Stimulated activated CD8-positive, alpha-beta memory T cell treated with anti-CD3 and anti-CD28 coated beads, Interleukin-12 subunit alpha, Interleukin-12 subunit beta, amount 100 ng/mL, for 4 hours (primary cell): ENCODE measurements at places on chromosomes 2 and 18.

DNA sequence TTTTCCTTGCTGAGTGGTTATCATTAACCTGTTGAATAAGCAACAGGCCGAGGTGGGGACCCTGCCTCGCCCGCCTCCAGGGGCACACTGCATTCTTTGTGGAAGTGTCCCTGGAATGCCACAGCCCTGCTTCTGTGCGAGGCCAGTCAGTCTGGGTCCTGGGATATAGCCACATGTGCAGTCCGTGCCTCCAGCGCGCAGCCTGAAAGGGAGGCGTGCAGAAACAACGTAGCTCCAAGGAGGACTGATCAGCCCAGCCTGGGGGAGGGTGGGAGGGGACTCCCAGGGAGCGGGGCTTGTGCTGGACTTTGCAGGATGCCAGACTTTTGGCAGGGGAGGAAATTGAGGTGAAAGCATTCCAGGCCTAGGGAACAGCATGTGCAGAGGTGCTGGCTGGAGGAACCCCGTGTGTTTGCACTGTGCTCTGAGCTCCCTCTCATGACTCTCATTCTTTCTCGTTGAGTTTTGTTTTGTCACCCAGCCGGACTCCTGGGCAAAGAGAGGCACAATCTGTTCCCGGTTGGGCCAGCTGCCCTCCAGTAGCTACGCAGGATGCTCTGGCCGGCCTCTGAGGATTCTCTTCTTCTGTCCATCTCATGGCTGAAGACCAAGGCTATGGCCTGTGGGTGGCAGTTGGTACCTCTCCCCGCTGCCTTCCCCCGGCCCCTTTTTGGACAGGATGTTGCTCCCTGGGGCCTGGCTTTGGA lies 39.7 kb downstream of the HPCAL1 start:
- no peak for DNase-seq

GRCh38 chr2:195352581-195352980 lies 304.4 kb upstream of the SLC39A10 start:
- no peak for DNase-seq

GRCh38 chr2:221553333-221553732 lies 18.8 kb downstream of the EPHA4 start:
- no peak for DNase-seq

- DNase-seq, result no peak
Observed at GRCh38 chr18:9016633-9017166, 85.8 kb upstream of the NDUFV2 start.

DNA sequence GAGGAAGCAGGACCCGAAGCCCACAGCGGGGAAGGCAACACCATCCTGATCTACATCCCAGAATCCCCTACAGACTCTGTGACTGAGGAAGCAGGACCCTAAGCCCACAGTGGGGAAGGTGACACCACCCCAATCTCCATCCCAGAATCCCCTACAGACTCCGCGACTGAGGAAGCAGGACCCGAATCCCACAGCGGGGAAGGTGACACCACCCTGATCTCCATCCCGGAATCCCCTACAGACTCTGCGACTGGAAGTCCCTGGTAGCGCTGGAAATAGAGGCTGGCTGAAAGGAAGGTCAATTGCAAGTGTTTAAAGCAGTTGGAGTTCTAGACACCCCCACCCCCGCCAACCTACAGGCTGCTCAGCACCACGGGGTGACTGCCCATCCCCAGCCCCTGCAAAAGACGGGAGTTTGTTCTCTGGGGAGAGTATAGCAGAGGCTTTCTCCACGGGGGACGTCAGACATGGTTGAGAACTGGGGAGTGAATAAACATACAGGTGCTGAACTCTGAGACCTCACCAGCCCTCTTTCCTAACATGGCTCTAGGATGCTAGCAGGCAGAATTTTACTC lies 21.0 kb downstream of the CIB4 start:
- DNase-seq, result no peak

DNA sequence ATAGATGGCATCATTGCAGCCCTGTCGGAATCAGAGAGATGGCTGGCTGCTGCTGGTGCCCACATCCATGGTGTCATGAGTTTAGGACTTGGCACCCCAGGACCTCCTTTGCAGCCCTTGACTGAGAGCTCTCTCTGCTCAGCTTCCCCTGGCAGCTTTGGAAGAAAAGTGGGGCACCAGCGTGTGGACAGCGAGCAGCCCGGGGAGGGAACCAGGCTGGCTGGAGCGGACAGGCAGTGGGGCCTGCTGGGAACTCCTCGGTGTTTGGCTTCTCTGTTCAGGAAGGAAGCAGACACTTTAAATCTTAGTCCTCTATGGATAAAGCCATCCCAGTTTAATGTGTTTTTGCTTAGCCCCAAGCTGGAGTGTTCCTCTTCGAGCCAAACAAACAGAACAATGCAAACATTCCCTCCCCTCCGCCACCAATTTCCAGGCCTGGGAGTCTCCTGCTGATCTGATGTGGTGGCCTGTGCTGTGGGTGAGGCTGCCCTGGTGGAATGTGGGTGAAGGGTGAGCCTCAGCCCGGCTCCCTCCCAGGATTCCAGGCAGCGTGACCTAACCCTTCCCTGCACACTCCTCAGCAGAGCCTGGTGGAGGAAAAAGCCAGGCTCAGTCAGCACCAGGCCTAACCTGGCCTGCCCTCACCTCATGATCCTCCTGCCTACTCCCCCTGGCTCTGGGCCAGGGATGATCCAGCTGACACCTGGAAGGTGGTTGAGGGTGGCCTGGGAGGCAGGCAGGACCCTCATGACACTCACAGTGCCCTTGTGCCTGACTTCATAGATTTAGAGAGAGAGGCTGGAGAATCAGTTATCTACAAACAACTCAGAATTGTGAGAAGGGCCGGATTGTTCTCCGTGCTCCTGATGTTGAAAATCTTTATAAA lies 21.6 kb upstream of the ITGB6 start:
- DNase-seq, result no peak

DNA sequence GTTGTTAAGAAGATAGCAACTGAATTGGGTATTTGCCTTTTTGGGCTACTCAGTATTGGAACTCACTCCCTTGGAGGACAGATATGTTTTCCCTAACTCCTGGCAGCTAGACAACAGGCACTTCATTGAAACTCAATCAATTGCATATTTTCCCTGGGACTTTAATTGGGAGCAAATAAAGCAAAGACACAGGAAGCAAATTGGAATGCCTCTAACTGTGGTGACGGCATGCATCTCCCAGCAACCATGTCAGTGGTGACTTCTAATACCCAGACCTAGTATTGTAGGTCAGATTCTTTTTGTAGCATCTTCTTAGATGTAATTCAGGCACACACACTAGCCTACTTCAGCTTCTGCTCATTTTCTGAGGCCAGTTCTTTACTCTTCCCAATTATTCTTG lies 164.2 kb upstream of the SETBP1 start:
- DNase-seq, result no peak

GRCh38 chr18:71485611-71486010 lies 1058.5 kb downstream of the CBLN2 start:
- DNase-seq, result no peak

DNA sequence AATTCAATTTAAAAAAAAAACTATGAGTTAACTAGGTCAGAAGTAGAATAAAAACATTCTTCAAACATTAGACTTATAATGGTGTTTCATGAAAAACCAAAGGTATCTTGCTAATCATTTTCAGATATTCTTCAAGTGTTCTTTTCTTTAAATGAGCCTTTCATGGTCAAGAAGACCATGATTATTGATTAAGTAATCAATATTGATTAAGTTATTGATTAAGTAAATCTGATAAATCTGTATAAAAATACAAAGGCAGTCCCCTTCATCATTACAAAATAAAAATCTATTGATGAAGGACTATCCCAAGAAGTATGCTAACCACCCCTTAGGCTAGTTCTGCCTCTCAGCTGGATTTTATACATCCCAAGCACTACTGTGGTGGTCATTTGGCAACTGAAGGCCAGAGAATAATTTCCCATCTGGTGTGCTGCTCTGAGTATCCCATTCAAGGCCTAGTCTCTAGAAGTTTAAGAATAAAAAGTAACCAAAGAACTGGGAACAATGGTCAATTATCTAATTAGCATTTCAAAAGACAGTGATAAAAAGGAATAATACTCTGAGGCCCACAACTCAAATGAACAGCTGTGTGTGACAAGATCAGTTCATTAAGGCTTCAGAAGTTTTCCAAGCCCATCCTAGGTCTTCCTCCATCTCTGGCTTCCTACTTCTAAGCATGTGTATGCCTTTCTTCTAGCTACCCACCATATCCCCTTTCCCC lies 63.5 kb downstream of the TCF4 start:
- DNase-seq, result no peak

DNA sequence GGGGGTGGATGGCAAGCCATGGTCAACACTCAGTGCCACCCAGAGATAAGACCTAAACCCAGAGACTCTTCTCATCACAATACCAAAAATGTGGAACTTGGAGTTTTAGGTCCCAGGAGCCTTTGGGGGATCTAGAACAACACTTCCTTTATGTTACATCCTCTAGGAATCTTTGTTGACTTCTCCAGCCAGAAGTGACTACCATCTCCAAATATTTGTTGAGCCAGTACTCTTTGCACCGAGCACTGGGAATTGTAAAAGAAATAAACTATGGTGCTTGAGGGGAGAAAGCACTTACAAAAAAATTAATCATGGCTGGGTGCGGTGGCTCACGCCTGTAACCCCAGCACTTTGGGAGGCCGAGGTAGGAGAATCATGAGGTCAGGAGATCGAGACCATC lies 120.0 kb upstream of the TMEM200C start:
- DNase-seq, result no peak

- DNase-seq, result no peak
Observed at GRCh38 chr2:202965810-202966460, 48.7 kb upstream of the NBEAL1 start.

GRCh38 chr2:177264209-177264692 lies 276 bp downstream of the NFE2L2 start:
- DNase-seq, result no peak

DNA sequence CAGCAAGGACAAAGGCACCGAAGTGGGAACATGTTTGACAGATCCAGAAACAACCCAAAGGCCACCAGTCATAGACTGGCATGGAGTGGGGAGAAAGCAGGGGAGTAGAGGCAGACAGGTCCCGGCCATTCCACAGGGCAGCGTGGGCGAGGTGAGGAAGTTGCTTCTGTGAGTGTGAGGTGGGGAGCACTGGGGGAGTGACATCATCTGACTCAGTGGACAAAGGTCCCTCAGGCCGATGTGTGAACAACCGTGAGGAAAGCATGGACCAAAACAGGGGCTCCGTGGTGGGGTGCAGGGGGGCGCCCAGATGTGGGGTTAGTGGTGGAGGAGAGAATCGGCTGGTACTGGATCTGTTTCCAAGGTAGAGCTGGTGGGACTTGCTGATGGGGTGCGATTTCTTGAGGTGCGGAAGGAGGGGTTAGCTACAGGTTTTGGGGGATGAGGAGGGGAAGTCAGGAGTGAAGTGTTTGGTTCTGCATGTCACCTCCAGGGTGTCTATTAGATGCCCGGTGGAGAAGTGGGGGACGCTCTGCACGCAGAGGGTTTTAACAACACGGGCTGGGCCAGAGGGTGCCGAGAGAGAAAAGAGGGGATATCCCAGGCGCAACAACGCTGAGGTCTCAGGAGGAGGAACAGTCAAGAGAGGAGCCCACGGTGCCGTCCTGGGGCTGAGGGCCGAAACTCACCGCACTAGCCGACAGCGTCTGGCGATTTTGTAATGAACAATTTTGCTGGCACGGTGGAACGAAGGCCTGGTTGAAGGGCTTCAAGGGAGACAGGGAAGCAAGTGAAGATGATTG lies 2.5 kb upstream of the SFT2D3 start:
- no peak for DNase-seq

DNA sequence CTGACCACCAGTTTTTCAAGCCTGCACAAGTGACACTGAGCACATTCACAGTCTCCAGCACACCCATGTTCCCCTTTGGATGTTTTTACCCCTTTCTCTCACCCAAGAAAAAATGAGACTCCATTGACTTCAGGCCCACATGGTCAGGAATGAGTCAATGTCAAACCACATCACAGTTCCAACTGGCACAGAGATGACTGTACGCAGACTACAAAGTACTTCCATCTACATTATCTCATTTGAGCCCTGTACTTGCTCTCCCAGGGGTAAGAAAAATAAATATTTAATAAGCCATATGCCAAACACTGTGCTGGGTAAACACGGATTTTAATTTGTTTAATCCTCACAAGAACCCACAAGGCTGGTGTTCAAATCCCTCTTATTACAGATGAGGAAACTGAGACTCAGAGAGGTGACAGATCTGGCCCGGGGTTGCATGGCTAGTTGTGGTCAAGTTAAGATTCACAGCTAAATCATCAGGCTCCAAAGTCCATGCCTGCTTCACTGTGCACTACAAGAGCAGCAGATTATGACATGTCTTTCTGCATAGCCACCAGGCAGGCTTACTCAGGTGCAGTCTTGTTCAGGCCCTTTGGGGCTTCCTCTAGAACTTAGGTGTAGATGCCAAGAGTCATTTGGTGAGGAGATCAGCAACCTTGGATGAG lies 106.1 kb downstream of the TXNL1 start:
- no peak for DNase-seq

GRCh38 chr2:208012449-208012848 lies 12.9 kb downstream of the PLEKHM3 start:
- DNase-seq, result no peak

- no peak for DNase-seq
Observed at GRCh38 chr18:70582981-70583380, 294.1 kb downstream of the SOCS6 start.

- DNase-seq, result no peak
Observed at GRCh38 chr2:160609346-160609745, 115.7 kb upstream of the RBMS1 start.
